ENCODE measurements at places on chromosomes 3 and 15.

DNA sequence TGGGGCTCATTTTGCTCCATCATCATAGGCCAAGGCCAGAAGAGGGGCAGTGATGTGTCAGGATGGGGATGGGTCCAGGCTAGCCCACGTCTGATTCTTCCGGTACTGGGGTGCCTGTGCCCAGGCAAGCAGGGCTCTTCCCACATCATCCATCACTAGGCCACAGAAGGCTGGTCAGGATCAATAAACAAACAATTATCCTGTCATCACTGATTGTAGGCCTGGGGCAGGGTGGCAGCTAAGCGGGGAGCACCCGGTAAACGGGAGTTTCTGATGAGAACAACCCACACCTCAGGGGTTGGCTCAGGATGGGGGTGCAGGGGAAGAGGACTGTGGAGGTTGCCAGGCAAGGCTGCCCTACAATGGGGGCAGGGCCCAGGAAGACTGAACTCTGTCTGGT is 18.1 kb upstream of the CACNA2D2 start:
- no peak for DNase-seq

DNA sequence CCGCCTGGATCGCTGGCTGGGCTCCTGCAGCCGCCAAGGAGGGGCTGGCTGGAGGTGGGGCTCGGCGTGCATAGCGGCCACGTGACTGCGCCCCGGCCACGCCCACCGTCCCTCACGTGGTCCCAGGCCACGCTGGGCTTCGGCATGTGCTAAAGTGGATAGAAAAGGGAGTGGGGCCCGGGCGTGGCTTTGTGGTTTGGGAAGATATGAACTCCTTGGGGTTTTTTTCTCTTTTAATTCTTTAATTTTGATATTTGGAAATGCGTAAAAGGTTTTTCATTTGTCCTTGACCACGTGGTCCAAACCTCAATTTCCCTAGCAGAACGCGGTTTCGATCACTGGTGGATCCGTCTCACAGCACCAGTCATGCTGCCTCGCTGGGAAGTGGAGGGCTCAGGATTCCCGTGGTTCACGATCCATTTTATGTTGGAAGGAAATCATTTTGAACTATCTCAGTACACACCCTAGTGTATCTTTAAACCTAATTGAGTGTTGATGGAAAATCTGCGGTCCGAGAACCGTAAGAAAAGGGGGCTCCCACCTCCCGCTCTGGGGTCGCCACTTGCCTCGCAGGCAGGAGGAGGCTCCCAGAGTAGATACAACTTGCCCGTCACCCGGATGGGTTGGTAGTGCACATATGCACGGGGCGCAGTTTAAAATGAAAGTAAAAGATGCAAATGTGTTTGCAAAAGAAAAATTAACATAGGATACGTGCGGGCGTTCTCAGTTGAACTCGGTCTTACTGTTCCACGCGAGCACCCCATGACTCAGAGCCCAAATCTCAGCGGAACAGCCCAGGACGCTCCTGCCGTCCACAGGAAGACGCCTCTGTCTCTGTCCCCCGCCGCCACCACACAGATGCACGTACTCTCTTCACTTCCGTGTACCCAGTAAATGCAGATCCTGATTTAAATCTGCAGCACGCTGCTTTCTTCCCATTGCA is 141.9 kb downstream of the PGPEP1L start:
- peak; percentile 95 for DNase-seq

DNA sequence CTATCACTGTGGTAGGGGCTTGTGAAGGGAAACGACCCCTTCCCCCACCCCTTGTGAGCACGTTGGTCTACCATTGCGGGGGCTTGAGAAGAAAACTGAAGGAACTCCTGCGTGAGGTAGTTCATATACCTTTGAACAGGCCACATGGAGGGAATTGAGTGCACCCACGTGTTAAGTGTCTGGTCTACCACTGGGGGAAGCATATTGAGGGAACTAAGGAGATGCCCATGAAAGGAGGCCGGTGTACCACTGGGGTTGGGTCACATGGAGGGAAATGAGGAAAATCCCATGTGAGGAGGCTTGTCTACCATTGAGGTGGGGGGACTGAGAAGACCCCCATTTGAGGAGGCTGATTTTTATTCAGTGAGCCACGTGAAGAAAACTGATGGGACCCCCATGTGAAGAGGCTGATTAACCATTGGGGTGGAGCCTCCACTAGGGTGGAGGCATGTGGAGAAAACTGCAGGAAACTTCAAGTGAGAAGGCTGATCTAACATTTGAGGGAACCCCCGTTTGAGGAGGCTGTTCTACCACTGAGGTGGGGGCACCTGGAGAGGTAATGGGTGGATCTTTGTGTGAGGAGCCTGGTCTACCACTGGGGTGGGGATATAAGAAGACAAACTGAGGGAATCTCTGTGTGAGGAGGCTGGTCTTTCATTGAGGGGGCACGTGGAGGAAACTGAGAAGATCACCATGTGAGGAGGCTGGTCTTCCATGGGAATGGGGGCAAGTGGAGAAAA is 163.2 kb downstream of the FBLN2 start:
- no peak for DNase-seq

DNA sequence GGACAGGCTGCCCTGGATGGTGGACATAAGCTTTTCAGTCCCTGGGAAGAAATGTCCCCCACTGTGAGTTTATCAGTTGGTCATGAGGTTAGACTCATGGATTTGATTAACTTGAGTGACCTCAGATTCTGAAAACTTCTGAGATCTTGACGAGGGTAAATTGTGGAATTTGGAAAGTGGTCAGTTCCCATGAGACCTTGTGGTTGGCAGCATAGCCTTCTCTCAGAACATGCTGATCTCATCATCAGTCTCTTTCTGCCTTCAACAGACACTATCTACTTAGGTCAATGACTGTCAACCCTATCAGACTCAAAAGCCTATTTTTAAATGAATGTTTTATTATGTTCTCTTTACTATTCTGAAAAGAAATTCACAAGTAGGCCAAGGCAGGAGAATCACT is 45.6 kb upstream of the NDUFB4 start:
- DNase-seq = no peak

DNA sequence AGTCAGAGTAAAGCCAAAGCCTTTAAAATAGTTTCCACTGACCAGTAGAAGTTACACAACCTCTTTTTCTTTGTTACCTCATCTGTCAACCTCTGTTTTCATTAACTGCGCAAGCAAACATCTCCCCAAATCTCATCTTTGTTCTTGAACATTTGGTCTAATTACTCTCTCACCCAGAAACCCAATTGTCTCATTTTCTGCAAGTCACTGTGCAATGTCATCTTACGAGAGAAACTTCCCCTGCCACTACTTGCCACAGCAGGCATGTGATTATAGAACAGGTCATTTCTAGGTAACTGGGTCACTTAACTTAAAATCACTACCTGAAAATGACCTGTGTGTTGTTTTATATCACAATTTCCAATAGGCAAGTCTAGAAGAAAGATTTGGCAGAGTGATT is 159.4 kb downstream of the SI start:
- no peak for DNase-seq

DNA sequence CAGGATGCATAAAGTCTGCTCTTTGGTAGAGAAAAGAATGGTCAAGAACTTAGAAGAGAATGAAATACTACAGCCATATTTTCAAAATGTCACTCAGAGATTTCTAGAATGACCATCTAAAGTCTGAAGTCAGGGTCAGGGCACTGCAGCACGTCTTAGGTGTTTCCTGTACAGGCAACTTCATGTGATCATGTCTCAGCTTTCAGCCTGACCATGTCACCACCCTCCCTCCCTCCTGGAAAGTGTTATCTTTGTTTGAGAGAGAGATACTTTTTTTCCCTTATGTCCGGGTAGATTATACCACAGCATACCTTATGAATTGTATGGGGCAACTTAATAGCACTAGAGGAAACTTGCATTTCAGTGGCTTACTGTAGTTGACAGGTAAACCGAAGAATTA is 558.0 kb upstream of the TGFBR2 start:
- no peak for DNase-seq

DNA sequence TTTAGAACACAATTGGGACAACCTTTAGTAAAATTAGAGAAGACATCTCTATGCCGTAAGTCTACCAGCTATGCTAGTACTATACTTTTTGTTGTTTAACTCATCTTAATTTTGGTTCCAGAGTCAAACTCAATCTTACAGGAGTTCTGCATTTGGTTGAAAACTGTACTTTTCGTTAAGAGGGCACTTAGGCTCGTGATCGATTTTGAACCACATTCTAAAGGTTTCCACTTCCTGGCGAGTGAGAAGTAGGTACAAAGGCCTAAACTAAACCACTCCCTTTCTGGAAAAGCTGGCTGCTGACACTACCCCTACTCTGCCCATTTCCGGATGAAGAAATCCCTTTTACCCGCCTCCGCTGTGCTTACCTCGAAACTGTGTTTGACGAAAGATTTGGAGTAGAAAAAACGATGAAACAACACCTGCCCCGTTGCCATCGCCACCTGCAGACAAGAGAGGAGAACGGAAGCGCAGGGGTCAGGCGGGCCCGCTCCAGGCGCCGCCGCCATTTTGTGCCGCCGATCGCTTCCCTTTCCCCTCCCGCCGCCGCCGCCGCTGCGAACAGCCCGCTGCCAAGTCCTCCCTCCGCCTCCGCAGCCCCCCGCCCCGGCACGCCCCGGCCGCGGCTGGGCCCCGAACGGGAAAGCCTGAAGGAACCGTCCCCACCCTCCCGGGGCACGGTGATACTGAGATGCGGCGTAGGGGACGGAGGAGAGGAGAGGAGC is 748 bp downstream of the CCNL1 start:
- DNase-seq = peak; percentile 67

- no peak for DNase-seq
Measured at GRCh38 chr15:60259469-60259868, 138.3 kb downstream of the ANXA2 start.

- no peak for DNase-seq
Measured at GRCh38 chr3:50146316-50146901, 8.7 kb upstream of the SEMA3F start.

DNA sequence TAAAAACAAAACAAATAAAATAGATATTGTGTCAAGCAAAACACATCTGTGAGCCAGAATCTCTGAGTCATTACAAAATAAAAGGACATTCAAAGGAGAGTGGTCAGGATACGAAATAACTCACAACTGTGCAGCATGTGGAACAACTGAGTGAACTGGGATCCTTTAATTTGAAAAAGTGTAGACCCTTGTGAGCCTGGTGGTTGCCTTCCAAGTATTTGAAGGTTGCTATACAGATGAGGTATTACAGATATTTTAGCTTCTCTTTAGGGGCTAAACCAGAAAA is 26.7 kb downstream of the KCNMB2 start:
- no peak for DNase-seq

- DNase-seq = no peak
Measured at GRCh38 chr3:18159681-18160080, 265.5 kb downstream of the SATB1 start.

GRCh38 chr15:91471468-91471867 is 371.4 kb downstream of the SV2B start:
- no peak for DNase-seq

GRCh38 chr3:123431658-123432324 is 17.1 kb downstream of the ADCY5 start:
- DNase-seq = peak; percentile 57

- no peak for DNase-seq
Measured at GRCh38 chr15:77904901-77905300, 172.6 kb downstream of the TBC1D2B start.

GRCh38 chr3:14549256-14549919 is 9.2 kb upstream of the GRIP2 start:
- peak; percentile 30 for DNase-seq

GRCh38 chr3:128684986-128685726 is 34.5 kb upstream of the RPN1 start:
- DNase-seq = no peak

DNA sequence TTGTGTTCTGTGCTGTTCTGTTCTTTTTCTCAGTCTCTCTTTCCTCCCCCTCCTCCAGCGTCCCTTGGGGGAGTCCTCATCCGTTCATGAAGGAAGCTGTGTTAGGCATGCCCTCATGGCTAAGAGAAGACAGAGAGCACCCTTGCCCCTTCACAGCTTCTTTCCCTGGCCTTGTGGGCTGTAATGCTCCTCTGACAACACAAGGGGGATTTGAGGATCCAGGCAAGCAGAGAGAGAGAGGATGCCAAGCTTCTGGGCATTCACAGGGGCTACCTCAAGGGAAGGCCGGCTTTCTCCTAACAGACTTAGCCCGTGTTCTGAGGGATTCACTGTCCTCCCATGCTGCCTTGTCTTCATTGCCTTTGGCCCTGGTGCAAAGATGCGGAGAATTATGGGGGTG is 389.5 kb downstream of the LRTM1 start:
- DNase-seq = no peak

- DNase-seq = no peak
Measured at GRCh38 chr3:102206511-102207031, 228.2 kb upstream of the ZPLD1 start.

All from LoVo (cell line).